ENCODE measurements at places on chromosomes 11 and 22. TPM values are rescaled to one million over a fixed set of nuclear protein-coding genes. Genes with fewer than 3 reads are reported as not detected.

Gene FXYD6
- total RNA-seq: not detected

Gene PRR33
- not detected for total RNA-seq

Gene KRTAP5-8
- not detected for total RNA-seq

Gene MRE11
- 27.7 TPM for total RNA-seq

Gene CATSPER1
- 1.5 TPM for total RNA-seq

Gene PLET1
- not detected for total RNA-seq

Gene CREB3L1
- total RNA-seq: not detected

Gene SPI1
- 2.0 TPM for total RNA-seq

Gene RBFOX2
- 0.71 TPM for total RNA-seq

GRCh38 chr11:60528465-60528864 is 13.3 kb downstream of the MS4A13 start:
- H3K27ac ChIP-seq: no peak overlapping the region
- DNase-seq: no peak
- no peaks in the 10 kb centered on the region for H3K36me3 ChIP-seq
- peaks cover 41% of the 10 kb centered on the region for H3K27me3 ChIP-seq
- no peaks in the 10 kb centered on the region for H3K4me1 ChIP-seq

DNA sequence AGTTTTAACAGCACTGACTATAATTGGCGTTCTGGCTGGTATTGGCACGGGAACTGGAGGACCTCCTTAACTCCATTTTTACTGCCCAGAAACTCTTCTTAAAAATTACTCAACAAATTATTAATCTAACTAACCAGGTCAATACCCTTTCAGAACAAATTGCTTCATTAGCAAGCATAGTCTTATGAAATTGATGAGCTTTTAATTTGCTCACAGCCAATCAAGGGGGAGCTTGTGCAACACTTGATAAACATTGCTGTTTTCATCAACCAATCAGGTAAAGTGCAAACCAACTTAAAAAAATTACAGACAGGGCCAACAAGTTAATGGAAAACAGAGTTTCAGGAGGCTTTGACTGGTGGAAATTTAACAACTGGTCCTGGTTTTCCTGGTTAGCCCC is 4.6 kb upstream of the APOL3 start:
- DNase-seq: peak; percentile 3
- no peaks in the 10 kb centered on the region for H3K36me3 ChIP-seq
- H3K4me3 ChIP-seq: peak overlapping the region; percentile 58
- H3K4me1 ChIP-seq: peaks cover 74% of the 10 kb centered on the region
- peak overlapping the region; percentile 99 for H3K27ac ChIP-seq

GRCh38 chr11:116903090-116903489 is 65.7 kb upstream of the APOA1 start:
- DNase-seq: no peak
- no peak overlapping the region for H3K27ac ChIP-seq
- no peaks in the 10 kb centered on the region for H3K27me3 ChIP-seq
- peaks cover 21% of the 10 kb centered on the region for H3K36me3 ChIP-seq
- H3K4me1 ChIP-seq: peaks cover 17% of the 10 kb centered on the region

GRCh38 chr11:129710423-129710822 is 105.2 kb upstream of the TMEM45B start:
- H3K36me3 ChIP-seq: no peaks in the 10 kb centered on the region
- DNase-seq: no peak
- H3K27me3 ChIP-seq: peaks cover 18% of the 10 kb centered on the region
- no peak overlapping the region for H3K27ac ChIP-seq
- no peaks in the 10 kb centered on the region for H3K4me1 ChIP-seq
- no peak overlapping the region for H3K4me3 ChIP-seq

GRCh38 chr11:27864091-27864491 is 163.8 kb upstream of the BDNF start:
- no peak overlapping the region for H3K4me3 ChIP-seq
- no peaks in the 10 kb centered on the region for H3K27me3 ChIP-seq
- no peaks in the 10 kb centered on the region for H3K4me1 ChIP-seq
- no peak for DNase-seq

- DNase-seq: no peak
- H3K4me1 ChIP-seq: no peaks in the 10 kb centered on the region
- no peaks in the 10 kb centered on the region for H3K36me3 ChIP-seq
- H3K4me3 ChIP-seq: no peak overlapping the region
Measured at GRCh38 chr11:102669664-102670063, 35.9 kb downstream of the MMP27 start.

- peak within 1 kb of the TSS; percentile 51 for H3K4me3 ChIP-seq
- no peaks in the 10 kb centered on the region for H3K36me3 ChIP-seq
- H3K27ac ChIP-seq: no peak within 1 kb of the TSS
- H3K27me3 ChIP-seq: peaks cover 26% of the 10 kb centered on the region
- peaks cover 4% of the 10 kb centered on the region for H3K4me1 ChIP-seq
Measured at GRCh38 chr22:32204856-32205722, at the start of gene RFPL2. Gene RFPL2, minus strand, starts transcription at chr22:32205073. Its CDS starts 2,622 bp downstream, at chr22:32202451.

DNA sequence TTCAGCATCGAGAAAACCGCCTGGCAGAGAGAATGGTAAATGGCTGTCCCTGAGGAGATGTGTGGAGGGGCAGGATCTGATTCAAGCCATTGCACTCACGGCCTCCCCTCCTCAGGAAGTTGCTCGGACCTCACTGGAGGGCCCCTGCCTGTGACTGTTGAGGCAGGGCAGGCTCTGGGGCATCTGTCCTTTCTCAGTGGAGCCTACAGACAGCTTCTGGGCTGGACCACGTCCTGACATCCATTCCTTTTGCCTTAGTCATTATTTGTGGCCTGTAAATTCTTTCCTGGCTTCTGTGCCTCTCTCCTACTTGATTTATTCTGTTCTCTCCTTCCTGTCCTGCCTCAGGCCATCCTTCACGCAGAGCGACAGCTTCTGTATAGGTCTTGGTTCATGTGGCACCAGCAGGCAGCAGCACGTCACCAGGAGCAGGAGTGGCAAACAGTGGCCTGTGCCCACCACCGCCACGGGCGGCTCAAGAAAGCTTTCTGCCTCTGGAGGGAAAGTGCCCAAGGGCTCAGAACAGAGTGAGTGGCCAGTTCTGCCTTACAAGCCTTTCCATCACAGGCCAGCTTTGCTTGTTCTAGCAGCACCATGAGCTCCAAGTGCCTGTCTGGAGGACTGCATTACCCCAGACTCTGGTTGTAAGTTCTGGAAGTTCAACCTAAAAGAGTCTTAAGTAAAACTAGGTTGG is 59.6 kb downstream of the PISD start:
- H3K27ac ChIP-seq: peak overlapping the region; percentile 29
- H3K4me1 ChIP-seq: peaks cover 4% of the 10 kb centered on the region
- no peaks in the 10 kb centered on the region for H3K27me3 ChIP-seq
- no peak for DNase-seq
- no peak overlapping the region for H3K4me3 ChIP-seq

- no peaks in the 10 kb centered on the region for H3K4me1 ChIP-seq
- no peak for DNase-seq
- H3K4me3 ChIP-seq: no peak overlapping the region
- H3K27ac ChIP-seq: no peak overlapping the region
- no peaks in the 10 kb centered on the region for H3K27me3 ChIP-seq
- H3K36me3 ChIP-seq: no peaks in the 10 kb centered on the region
Measured at GRCh38 chr11:2585566-2586086, 114.2 kb downstream of the KCNQ1OT1 start.

DNA sequence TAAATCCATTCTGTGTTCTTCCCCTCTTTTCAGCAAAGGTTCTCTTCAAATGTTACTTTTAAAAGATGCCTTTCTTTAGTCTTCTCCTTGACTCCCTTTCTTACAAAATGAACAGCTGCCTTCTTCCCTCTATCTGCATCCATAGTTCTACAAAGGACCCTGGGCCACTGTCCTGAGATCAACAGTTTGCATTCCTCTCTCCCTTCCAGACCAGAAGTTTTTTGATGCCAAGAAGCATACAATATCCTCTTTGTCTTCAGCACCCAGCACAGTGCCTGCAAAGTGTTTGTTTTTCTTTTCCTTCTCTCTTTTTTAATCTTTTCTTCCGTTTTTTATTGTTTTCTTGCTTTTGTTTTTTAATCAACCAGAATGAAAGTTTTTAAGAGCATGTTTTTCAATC is 183.5 kb upstream of the SNX19 start:
- H3K4me3 ChIP-seq: no peak overlapping the region
- H3K4me1 ChIP-seq: no peaks in the 10 kb centered on the region
- DNase-seq: no peak
- H3K27ac ChIP-seq: no peak overlapping the region
- H3K27me3 ChIP-seq: peaks cover 3% of the 10 kb centered on the region
- H3K36me3 ChIP-seq: no peaks in the 10 kb centered on the region

- H3K36me3 ChIP-seq: no peaks in the 10 kb centered on the region
- no peak for DNase-seq
- H3K4me3 ChIP-seq: no peak overlapping the region
- H3K27ac ChIP-seq: no peak overlapping the region
- no peaks in the 10 kb centered on the region for H3K27me3 ChIP-seq
- no peaks in the 10 kb centered on the region for H3K4me1 ChIP-seq
Measured at GRCh38 chr11:2691991-2692875, 7.6 kb downstream of the KCNQ1OT1 start.

DNA sequence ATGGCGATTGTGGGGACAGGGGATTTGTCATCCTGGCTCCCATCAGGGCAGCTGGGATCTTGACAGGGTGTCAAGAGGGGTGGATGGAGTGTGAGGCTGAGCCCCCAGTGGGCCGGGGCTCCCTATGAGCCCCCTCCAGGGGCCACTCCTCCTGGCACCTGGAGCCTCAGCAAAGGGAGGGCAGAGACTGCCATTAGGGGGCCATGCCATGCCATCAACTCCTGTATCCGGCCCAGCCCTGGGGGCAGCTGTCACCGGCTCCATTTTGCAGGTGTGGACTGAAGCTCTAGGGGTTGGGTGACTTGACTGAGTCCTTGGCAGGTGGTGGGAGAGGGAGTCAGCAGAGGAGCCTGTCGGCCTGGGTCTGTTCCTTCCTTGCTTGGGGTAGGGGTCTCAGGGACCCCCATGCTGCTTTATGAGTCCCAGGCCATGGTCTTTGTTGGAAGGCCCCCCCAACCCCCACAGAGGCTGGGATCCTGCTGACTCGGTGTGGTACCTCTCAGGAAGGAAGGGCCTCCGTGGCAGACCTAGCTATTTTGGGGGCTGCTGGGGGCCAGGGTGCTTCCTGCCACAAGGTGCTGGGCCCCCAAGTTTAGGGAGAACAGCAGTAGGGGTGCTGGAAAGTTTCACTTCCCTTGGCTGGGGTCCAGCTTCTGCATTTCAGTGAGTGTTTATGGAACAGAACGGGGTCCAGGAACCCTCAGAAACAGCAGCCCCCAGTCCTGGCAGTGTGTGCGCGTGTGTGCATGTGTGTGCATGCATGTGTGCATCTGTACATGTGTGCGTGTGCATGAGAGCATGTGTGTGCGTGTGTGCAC is 1.5 kb downstream of the ACY3 start:
- H3K27me3 ChIP-seq: no peaks in the 10 kb centered on the region
- DNase-seq: no peak
- no peak overlapping the region for H3K4me3 ChIP-seq
- H3K4me1 ChIP-seq: peaks cover 22% of the 10 kb centered on the region

GRCh38 chr11:101336155-101336554 is 206.5 kb upstream of the PGR start:
- no peaks in the 10 kb centered on the region for H3K4me1 ChIP-seq
- no peak overlapping the region for H3K4me3 ChIP-seq
- DNase-seq: no peak
- H3K27ac ChIP-seq: no peak overlapping the region
- no peaks in the 10 kb centered on the region for H3K27me3 ChIP-seq

- no peak for DNase-seq
- H3K4me3 ChIP-seq: no peak overlapping the region
Measured at GRCh38 chr22:30408388-30409102, 11.7 kb downstream of the SEC14L2 start.

DNA sequence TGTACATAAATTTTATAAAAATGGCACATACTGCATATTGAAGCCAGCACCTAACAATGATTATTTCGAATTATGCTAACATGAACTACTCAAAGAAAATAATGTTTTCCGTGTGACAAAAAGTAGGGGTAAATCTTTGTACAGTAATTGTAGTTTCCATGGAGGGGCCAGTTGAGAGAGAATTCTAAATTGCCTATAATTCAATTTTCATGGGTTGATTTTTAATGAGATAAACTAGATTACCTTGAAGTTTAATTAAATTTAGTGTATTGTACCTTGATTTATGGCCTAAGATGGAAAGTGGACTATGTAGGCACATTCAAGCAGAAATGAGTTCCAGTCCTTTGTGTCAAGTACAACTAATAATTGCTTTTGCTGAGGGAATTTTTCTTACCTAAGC is 5.0 kb downstream of the APLP2 start:
- H3K36me3 ChIP-seq: no peaks in the 10 kb centered on the region
- peaks cover 37% of the 10 kb centered on the region for H3K4me1 ChIP-seq
- H3K27ac ChIP-seq: no peak overlapping the region
- no peak overlapping the region for H3K4me3 ChIP-seq
- DNase-seq: no peak

- no peak overlapping the region for H3K4me3 ChIP-seq
- H3K36me3 ChIP-seq: no peaks in the 10 kb centered on the region
- no peak overlapping the region for H3K27ac ChIP-seq
- no peaks in the 10 kb centered on the region for H3K4me1 ChIP-seq
Measured at GRCh38 chr22:44941207-44941606, 68.6 kb downstream of the PHF21B start.

GRCh38 chr22:25941365-25941960 is 199.5 kb downstream of the MYO18B start:
- H3K27ac ChIP-seq: no peak overlapping the region
- DNase-seq: no peak
- peaks cover 17% of the 10 kb centered on the region for H3K27me3 ChIP-seq
- H3K36me3 ChIP-seq: no peaks in the 10 kb centered on the region
- no peaks in the 10 kb centered on the region for H3K4me1 ChIP-seq
- no peak overlapping the region for H3K4me3 ChIP-seq

DNA sequence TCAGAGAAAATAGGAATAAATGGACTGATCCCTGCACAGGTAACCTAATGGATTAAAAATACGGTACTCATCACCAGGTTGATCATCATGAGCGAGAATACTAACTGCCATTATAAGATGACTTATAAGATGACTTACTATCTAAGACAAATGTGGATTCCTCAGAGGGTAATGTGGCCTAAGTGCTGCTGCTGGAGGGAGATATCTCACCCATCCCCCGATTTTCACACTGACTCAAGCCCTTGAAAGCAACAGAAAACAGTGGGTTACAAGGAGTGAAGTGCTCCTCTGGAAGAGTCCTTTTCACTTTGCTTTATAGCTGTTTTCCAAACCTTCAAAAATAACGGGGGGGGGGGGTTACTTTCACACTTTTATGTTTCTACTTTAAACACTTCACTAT is 920 bp downstream of the TMEM218 start:
- peaks cover 5% of the 10 kb centered on the region for H3K36me3 ChIP-seq
- peak overlapping the region; percentile 95 for H3K27ac ChIP-seq
- peaks cover under 1% of the 10 kb centered on the region for H3K27me3 ChIP-seq
- peak overlapping the region; percentile 98 for H3K4me3 ChIP-seq

Measured in natural killer cell treated with Interleukin-12 subunit alpha and Interleukin-12 subunit beta and Interleukin-15 and Interleukin-18, amount 100 ng/mL, for 72 hours (primary cell).